Esophagus squamous epithelium (tissue), 5 donors: ENCODE measurements at places on chromosomes 6 and 20.

- no peak for DNase-seq
These were observed 188.5 kb upstream of the SNX9 start for GRCh38 chr6:157634546-157634945.

- DNase-seq, result no peak
These were observed 125.0 kb upstream of the RPS6KA2 start for GRCh38 chr6:166752097-166752496.

DNA sequence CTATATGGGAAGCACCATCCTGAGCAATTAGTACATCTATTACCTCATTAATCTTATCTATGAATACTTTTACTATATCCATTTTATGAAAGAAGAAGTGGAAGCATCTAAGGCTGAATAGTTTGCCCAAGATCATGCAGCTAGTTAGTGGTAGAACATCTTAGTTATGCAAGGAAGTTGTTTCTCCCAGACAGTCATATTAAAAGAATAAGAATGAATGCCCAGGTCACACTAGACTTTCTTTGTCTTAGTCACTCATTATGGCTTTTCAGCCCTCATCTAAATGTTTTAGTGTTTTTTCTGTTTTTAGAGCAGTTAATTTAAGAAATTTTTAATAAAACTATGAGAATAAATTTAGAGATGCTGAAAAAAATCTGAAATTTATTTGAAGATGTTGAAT lies 517.5 kb downstream of the CDKAL1 start:
- DNase-seq, result no peak

GRCh38 chr6:116877743-116878142 lies 701 bp downstream of the RFX6 start:
- DNase-seq, result no peak

- DNase-seq, result no peak
These were observed 157.2 kb downstream of the ZDHHC14 start for GRCh38 chr6:157538168-157538567.

DNA sequence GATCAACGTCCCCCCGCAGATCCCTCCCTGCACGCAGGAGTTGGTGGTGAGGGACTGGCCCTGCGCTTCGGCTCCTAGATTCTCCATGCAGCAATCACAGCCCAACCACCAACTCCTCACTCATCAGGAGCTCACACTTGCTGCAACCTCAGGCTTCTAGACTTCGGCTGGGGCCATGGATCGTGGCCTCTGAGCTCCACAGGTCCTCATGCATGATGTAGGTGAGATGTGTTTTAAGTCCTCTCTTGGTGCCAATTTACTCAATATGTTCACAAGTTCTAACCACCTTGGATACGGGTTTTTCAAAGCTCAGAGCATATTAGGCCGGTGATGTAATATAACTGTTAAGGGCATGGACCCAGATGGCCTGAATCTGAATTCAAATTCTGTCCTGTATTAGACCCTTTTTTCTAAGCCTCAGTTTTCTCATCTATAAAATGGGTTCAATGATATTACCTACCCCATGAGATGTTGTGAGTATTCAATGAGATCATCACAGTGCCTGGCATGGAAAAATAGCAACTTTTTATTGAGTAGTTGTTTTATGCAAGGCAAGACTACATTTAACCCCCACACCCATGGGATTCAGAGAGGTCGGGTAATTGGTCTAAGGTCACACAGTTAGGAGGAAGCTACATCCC lies 31.0 kb downstream of the SUN5 start:
- DNase-seq, result no peak

DNA sequence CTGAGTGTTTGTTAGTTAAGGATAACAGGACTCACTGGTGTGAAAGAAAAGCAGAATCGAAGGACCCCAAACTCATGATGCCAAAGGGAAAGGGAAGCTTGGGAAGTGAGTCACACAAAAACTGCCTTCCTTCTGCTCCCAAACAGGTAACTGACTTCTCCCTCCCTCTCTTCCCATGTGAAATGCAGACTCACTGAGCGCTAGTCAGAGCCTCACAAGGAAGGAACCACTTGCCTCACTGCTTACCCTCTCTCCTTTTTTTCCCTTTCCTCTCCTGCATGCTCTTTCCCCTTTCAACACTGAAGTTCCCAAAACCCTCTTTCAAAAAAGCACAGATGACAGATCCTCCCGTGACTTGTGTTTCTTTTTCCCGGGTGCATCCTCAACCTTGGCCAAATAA lies 56.4 kb downstream of the LYRM4 start:
- DNase-seq, result no peak

GRCh38 chr6:72534236-72534635 lies 87.6 kb upstream of the KCNQ5 start:
- DNase-seq, result no peak

- no peak for DNase-seq
These were observed 293.5 kb upstream of the FERMT1 start for GRCh38 chr20:6416371-6416770.

DNA sequence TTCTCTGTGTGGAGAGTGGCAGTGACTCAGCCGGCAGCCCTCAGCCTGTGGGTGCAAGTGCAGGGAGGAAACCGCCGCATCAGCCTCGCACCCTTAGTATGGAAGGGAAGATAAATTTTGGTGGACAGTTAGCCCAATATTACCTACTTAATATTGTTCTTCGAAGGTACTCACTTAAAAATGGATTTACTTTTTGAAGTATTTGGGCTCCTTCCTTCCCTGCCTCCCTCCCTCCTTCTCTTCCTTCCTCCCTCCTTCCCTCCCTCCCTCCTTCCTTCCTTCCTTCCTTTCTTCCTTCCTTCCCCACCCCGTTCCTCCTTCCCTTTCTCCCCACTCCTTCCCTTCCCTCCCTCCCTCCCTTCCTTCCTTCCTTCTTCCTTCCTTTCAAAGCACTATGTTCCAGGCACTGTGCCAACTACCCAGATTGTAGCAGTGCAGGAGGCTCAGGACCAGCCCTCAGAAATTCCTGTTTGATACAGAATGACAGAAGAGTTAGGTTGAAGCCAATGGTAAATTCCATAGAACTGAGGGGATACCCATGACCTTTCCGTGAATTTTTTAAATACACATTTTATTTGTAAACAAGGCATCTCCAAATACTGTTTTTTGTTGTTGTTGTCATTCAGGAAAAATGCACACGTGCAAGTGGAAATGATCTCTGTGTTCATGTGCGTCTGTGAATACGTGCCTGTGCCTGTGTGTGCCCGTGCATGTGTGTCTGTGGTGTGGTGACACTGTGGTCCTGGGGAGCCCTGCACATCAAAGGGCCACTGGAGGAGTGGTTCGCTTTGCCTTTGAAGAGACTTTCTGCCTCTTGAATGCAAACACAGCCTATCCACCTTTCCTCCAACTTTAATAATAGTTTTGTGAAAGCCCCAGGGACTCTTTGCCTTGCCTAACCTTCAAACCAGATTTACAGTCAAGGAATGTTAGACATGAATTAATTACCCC lies 141.7 kb downstream of the EDN3 start:
- no peak for DNase-seq

- DNase-seq, result no peak
These were observed 275.2 kb downstream of the GMDS start for GRCh38 chr6:1970151-1970561.
